ENCODE measurements at places on chromosomes 16 and 17.

- no peak for DNase-seq
These were observed 2.5 kb downstream of the CARHSP1 start for GRCh38 chr16:8866118-8866883.

GRCh38 chr16:563072-563644, 3.0 kb downstream of the PRR35 start:
- DNase-seq: no peak

DNA sequence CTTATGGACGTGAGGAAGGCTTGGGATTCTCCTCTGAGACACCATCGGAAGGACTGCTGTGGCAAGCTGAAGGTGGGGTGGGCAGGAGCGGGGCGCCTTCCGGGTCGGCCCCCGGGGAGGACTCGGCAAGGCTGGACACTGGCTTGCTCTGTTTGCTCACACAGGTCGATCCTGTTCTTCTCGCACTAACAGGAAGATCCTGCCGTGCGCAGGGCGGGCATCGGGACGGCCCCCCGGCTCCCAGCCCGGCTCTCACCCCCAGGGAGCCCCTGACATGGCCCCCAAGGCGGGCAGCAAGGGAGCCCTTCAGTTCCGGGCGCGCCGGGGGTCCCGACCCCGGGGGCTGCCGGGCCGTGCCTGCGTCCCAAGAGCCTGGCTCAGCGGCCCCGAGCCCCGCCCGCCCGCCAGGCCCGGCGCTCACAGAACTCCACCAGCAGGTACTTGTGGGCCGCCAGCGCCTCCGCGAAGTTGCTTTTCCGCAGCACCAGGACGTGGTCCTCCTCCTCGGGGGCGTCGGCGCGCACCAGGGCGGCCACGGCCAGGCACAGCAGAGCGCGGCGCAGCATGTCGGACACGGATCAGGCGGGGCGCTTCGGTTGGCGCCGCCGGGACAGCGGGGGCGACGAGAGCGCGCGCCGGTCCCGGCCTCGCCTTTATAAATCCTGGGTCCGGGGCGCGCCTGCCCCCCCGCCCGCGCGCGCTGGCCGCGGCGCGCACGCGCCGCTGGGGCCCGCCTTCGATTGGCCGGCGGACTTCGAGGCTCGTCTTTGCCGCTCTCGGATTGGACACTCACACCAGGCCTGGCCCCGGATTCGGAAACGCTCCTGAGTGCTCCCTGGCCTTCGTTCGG, at the start of gene P4HB:
Gene P4HB (minus strand): TSS at position 630 of the 850 bp plus-strand sequence. CDS start 64 bp downstream, at position 566.
- no peak for DNase-seq

GRCh38 chr17:27354051-27354490, 60.2 kb downstream of the WSB1 start:
- DNase-seq: no peak

DNA sequence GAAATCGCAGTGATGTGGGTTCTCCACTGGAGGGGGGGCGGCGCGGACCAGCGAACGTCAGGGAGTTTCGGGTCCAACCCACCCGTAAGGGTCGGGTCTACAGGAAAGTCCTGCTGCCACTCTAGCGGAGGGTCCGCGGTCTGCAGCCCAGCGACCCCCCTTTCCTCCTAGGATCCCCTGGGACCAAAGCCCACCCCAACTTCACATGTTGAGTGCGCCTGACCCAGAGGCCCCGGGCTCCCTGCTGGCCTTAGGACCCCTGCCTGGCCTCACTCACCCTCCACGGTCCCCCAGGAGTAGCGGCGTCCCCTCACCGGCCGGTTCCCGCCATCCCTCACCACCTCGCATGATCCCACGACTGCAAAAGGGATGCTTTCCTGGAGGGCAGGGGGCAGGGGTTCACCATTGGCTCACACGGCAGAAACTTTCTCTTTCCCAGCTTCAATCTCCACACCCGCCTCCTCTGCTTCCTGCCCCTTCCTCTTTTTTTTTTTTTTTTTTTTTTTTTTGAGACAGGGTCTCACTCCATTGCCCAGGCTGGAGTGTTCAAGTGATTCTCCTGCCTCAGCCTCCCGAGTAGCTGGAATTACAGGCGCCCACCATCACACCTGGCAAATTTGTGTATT, 3.1 kb downstream of the SEPTIN1 start:
- no peak for DNase-seq

- DNase-seq: no peak
These were observed 53.1 kb downstream of the MRC2 start for GRCh38 chr17:62680541-62681052.

GRCh38 chr16:1051446-1051845, 21.1 kb upstream of the SSTR5 start:
- DNase-seq: no peak

DNA sequence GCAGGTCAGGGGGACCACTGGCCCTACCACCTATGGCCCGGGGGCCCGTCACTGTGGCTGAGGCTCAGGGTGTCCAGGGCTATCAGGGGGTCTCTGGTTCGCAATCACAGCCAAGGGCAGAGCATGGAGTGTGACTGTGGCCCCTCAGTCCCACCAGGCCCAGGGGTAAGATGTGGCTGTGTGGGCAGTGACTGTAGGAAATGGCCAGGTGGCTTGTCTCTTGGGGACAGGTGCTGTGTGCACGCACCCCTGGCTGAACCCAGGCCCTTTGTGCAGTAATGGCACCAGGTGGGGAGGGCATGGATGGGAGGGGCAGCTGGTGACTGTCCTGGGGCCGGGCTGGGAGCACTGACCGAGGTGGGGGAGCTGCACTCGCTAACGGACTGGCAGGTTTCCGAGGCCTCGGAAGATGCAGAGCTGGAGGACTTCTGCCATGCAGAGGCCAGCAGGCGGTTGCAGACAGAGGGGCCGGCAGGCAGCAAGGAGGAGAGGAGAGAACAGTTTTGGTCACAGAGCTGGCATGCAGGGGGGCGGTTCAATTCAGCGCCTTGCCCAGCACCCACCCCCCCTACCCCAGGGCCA, 18.8 kb downstream of the IL34 start:
- no peak for DNase-seq

DNA sequence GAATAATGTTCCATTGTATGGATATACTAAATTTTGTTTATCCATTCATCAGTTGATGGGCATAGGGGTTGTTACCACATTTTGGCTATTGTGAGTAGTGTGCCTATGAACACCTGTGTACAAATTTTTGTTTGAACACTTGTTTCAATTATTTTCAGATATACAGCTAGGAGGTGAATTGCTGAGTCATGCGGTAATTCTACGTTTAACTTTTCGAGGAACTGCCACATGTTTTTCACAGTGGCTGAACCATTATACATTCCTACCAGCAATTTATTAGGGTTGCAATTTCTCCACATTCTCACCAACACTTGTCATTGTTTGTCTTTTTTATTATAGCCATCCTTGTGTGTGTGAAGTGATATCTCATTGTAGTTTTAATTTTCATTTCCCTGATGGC, 75.6 kb downstream of the AKAP1 start:
- no peak for DNase-seq

GRCh38 chr16:82497139-82497538, 129.6 kb upstream of the CDH13 start:
- no peak for DNase-seq
